ENCODE measurements at places on chromosomes 2 and 18.

DNA sequence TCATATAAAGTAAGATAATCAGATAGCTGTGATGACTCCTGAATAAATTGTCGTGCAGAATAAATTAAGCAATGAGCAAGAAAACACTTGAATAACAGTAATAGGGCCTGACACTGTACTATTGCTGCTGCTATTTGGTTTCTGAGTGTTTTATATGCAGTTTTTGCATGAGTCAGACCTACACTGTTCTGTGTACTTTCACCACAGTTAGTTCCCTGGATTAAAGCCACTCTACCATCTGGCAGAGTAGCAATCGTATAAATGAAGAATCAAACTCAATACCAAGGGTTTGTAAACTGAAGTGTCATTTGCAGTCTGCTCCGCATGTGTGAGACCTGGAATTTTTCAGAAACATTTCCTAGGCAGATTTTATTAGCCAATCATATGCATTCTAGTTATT is 398.6 kb upstream of the CDH7 start:
- DNase-seq, result no peak

GRCh38 chr2:134149904-134150303 is 104.0 kb upstream of the MGAT5 start:
- DNase-seq, result no peak

GRCh38 chr2:212408524-212408923 is 130.1 kb downstream of the ERBB4 start:
- DNase-seq, result no peak

GRCh38 chr2:235983016-235983415 is 185.2 kb downstream of the GBX2 start:
- no peak for DNase-seq

- no peak for DNase-seq
These were observed 130.8 kb downstream of the CACNB4 start for GRCh38 chr2:151967829-151968722.

DNA sequence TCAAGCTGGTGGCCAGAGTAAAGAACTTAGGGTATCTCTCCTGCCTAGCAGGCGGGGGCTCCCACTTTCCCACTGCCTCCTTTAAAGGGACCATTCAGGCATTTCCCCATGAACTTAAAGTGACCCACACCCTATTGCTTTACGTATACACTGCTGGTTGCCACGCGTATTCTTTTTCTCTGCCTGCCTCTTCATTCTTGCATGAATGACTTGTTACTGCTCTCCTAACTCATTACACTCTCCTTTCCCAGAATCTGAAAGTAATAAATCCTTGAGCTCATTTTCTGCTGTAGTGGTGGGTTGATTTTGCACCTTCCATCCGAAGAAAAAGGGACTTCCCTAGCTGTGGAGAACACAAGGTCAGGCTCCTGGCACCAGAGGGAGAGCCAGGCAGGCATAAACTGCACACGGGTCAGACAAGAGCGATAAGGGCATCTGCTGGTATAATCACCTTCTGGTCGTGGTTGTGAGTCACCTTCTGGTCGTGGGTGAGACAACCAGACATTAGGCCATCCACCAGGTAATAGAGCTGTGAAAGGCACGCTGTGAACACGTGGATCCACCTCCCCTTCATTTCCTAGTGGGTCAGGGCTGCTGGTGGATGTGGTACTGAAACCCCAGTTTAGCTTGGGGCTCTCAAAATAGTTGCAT is 950.3 kb downstream of the SOCS6 start:
- DNase-seq, result no peak

DNA sequence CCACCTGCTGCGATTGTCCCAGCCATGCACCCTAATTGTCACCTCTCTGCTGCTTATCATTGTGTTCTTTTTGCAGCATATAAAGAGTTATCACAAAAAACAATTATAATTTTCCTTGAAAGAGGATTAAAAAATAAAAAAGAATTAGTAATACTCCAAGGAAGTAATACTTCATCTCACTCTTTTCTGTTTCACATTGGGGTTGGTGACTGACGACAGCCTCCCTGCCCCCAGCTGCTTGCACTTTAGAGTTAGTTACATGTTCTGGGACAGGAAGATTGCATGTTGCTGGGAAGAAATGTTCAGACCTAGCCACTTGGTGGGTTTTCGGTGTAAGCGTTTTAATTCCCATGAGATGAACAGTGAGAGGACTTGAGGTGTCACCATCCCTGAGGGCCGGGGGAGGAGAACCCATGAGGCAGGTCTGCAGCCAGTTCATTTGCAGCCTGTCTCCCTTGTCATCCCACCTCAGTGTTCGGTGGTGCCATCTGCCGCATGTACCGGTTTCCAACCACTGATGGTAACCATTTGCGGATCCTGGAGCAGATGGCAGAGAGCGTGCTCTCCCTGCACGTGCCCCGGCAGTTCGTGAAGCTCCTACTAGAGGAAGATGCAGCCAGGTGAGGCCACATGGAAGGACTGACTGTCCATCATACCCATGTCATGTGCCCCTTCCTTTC is 69.1 kb downstream of the COA5 start:
- no peak for DNase-seq

DNA sequence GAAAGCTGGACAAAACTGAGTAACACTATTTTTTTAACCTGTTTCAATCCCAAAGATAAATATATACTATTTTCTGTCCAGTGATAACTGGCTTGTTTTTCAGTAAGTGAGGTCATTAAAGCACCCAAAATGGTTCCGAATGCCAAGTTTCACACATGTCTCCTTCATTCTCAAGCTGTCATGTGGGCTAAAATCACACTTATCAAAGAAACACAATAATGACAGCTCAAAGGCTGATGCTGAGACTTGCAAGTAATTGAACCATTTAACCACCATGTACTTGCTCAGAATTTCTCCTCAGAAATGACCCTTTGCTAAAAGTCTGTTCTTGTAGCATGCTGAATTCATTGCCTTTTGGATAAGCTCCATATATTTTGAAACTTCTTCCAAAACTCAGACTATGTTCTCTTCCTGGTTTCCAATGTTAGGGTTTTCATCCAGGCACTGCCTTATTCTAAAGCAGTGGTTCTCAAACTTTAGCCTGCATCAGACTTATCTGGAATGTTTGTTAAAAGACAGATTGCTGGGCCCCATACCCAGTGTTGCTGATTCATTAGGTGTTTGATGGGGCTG is 149.8 kb downstream of the VWC2L start:
- DNase-seq, result no peak

- no peak for DNase-seq
These were observed 746.1 kb upstream of the LRRTM1 start for GRCh38 chr2:81050580-81051095.

- DNase-seq, result no peak
These were observed 88.6 kb downstream of the ZBTB7C start for GRCh38 chr18:48320639-48320945.

GRCh38 chr2:68698567-68699377 is 35.8 kb upstream of the ARHGAP25 start:
- no peak for DNase-seq

GRCh38 chr2:171394164-171394740 is 39.5 kb downstream of the METTL8 start:
- no peak for DNase-seq

- DNase-seq, result no peak
These were observed 155.6 kb upstream of the LYPD1 start for GRCh38 chr2:132825601-132826000.

GRCh38 chr2:238855891-238856580 is 8.2 kb downstream of the TWIST2 start:
- no peak for DNase-seq

- no peak for DNase-seq
These were observed 229.8 kb downstream of the PIK3C3 start for GRCh38 chr18:42184685-42185477.

- no peak for DNase-seq
These were observed 136.9 kb upstream of the IL1R2 start for GRCh38 chr2:101854877-101855276.

- peak; percentile 26 for DNase-seq
These were observed 23.6 kb upstream of the ID2 start for GRCh38 chr2:8658064-8658862.

DNA sequence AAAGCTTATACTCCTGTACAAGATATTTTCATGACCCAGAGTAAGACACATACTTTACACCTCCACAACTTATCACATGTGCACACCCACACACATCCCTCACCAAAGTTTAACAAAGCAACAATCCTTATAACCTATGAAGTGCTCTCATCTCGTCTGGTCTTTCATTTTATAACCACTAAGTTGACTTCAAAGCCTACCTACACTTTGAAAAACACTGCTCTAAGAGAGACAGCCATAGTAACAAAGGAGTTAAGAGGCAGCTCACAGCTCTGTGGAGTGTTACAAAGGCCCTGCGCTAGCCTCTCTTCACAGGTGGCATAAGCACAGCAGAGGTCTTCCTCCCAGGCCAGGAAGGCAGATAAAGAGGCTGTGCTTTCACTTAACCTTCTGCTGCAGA is 69.7 kb upstream of the TMEM200C start:
- DNase-seq, result no peak

GRCh38 chr2:121454549-121455090 is 76.1 kb upstream of the RNU4ATAC start:
- DNase-seq, result no peak

DNA sequence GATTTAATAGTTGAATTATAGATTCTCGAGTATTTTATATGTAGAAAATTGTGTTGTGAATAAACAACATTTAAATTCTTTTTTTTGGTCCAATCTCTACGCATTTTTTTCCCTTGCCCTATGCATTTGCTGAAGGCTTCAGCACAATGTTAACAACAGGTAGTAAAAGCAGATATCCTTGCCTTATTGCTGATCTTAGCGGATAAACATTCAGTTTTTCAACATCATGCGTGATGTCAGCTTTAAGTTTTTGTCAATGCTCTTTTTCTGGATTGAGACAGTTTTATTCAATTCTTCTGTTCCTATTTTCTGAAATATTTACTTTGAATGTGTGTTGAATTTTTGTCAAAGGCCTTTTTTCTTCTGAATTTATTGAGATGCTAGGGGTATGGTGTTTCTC is 11.6 kb upstream of the OR6B3 start:
- no peak for DNase-seq

DNA sequence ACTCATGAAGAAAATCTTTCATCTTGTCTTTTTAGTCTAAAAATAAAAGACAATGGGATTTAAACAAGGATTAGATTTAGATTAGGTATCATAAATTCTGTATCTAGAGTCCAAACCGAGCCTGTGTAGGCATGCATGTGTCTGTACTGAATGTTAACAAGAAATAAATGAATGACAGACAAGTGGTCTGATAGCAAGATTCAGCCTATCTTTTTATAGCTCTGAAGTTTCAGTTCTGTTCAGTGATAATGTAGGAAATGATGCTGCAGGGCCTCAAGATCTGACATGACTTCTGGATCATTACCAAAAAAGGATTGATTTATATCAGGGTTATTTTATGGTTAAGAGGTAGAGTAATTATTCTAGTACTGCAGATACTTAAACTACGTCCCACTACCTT is 137.0 kb upstream of the ATP5MC3 start:
- no peak for DNase-seq

GRCh38 chr2:102841107-102841840 is 79.4 kb downstream of the TMEM182 start:
- DNase-seq, result peak; percentile 34

- no peak for DNase-seq
These were observed 278.2 kb upstream of the COL3A1 start for GRCh38 chr2:188695953-188696352.

DNA sequence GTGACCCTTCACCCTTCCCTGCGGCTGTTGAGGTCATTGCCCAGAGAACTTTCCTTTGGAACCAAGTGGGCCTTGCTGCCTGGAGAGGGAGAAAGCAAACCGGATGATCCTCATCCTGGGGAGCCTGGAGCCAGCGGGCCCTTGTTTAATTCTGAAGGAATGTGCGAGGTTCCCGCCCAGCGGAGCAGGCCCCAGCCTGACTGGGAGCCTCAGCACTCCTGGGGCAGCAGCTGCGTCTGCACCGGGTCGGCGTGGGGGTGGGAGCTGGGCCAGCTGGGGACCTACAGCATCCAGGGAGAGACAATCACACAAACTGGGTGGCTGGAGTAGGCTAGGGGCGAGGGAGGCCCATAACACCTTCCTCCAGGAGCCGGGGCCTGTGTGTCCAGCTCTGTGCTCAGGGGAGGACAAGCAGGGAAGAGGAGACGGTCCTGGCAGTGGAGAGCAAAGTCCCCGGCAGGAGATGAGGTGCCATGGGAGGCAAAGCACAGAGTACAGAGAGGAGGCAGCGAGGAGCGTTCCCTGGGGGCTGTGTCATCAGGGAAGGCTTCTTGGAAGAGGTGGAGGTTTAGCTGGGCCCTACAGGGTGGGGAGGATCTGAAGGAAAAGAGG is 61.9 kb upstream of the HAAO start:
- no peak for DNase-seq

DNA sequence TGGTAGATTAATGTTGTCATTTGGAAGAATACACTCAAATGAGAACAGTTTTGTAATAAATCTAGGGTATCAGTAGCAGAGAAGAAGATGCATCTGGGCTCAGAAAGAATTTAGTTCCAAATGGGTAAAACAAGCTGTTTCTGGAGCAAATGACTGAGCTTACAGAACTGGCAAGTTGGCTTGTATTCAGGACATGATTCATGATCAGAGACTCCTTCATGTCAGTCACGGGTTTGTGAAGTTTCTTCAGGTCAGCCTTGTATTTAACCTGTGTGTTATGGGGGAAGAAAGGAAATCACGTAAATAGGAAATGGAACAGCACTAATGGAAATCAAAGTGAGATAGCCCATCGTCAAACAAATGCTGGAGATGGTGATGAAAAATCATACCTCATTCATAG is 109.1 kb downstream of the RIF1 start:
- no peak for DNase-seq

GRCh38 chr2:3793249-3793648 is 89.9 kb downstream of the DCDC2C start:
- no peak for DNase-seq

DNA sequence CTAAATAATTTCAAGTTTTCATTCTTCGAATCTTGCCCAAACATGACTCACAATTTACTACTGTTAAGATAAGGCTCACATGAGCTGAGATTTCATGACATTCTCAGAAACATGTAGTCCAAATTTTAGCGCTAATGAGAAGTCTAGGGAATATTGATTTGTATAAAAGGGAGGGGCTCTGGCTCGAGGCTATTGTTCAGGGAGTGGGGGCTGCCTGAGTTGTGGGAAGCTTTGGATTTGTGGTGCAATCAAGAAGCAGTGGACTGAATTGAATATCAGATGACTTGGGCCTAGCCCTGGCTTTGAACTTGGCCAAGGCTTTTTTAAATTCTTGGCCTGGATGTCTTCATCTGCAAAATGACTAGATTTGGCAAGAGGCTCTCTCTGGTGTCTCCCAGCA is 674.9 kb upstream of the FANCL start:
- no peak for DNase-seq

- no peak for DNase-seq
These were observed 29.8 kb upstream of the ZNF407 start for GRCh38 chr18:74567822-74568221.

DNA sequence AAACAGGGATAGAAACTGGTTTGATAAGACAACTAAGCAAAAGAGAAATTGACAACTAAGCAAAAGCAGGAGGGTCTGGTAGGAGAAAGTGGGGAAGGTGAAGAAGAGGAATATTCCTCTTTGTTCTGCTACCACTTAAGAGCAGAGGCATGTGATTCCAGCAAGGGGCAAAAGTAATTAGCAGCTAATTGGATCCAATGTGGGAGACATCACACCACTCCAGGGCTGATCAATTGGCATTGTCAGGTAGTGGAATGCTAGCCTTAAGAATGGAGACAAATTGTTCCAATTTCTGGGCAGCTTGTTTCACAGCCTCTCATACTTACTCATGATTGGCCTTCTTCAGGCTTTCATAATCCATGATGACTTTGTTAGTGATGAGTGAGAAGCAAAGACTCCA is 547.1 kb upstream of the GCFC2 start:
- no peak for DNase-seq

GRCh38 chr18:66557091-66557490 is 46.8 kb downstream of the CDH19 start:
- no peak for DNase-seq

All from activated T-cell treated with anti-CD3 and anti-CD28 coated beads, Interleukin-2, amount 50 U/mL, for 24 hours (primary cell).